Muscle of arm (tissue), 14 donors: ENCODE measurements at places on chromosomes 2 and 18.
A peak's percentile ranks its signal among the peaks of the same experiment; 100 is the strongest.

- peak; percentile 42 for DNase-seq
Observed at GRCh38 chr18:58993260-58993659, 128.6 kb downstream of the ZNF532 start.

GRCh38 chr2:228048838-228049490, 132.5 kb downstream of the SPHKAP start:
- peak; percentile 53 for DNase-seq

DNA sequence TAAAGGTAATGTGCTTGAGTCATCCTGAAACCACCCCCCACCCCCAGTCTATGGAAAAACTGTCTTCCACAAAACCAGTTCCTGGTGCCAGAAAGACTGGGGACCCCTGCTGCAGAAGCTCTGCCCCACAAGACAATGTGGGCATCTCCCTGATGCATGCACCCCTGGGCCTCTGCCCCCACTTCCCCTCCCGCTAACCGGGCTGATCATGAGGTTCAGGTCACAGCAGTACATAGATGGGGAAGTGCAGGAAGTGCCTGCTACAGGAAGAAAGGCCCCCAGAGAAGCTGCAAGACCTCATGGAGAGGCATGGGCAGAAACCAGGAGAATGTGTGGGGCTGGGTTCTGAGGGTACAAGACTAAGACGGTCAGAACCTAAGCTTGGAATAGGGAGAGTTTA, 243.4 kb upstream of the ID2 start:
- DNase-seq: no peak

- DNase-seq: peak; percentile 48
Observed at GRCh38 chr2:46645681-46646162, 166.4 kb downstream of the TMEM247 start.

DNA sequence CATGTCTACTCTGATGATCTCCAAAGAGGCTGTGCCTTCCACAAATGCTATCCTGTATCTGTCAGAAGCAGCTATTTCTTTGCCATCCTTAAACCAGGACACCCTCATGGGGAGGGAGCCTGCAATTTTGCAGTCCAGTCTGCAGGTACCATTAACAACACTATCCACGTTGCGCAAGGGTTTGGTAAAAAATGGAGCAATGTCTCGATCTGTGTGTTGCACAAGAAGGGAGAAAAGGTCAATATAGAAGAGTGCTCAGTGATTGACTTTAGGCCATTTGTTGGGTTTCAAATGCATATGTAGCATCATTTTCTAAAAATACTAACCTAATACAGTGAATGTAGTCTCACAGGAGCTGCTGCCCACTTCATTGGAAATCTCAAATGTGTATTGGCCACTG, 74.3 kb downstream of the TTN start:
- no peak for DNase-seq

GRCh38 chr2:230932556-230933511, 7.8 kb upstream of the GPR55 start:
- DNase-seq: peak; percentile 47

- no peak for DNase-seq
Observed at GRCh38 chr2:191350826-191351225, 105.6 kb downstream of the MYO1B start.

GRCh38 chr2:215930505-215931253, 82.7 kb downstream of the MREG start:
- no peak for DNase-seq

- no peak for DNase-seq
Observed at GRCh38 chr2:224036731-224037361, 2.2 kb downstream of the SERPINE2 start.

DNA sequence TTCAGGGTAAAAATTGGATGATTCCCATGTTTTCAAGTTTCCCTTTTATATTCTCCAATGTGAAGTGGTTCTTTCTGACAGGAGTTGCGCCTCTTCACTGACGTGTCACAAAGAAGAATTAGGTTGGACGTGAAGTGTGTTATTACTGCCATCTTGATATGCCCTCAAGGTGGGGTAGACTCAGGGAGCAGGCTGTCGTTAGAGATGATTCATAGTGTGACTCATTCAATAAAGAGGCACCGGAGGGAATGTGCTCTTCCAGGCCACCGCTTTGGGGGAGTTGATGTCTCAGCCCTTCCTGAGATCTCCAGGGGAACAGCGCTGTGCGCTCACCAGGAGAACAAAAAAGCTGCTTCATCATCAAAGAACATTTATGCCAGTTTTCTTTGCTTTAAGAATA, 3.6 kb upstream of the DGKD start:
- no peak for DNase-seq

DNA sequence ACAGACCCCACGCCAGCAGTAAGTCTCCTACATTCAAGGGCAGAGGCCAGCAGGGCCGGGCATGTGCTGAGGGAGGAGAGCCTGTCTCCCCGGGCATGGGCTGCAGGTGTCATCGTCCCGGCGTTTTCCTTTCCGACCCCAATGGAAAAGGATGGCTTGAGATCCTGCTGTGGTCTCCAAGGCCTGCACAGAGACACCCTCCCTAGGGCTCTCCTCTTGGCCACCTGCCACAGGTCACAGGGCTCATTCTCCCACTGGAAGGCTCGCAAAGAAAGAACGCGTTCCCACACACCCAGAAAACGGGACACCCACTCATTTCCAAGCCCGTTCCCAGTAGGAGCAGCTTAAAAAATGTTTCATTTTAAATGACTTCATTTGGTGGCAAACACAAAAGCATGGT, 41.0 kb downstream of the DIPK1C start:
- no peak for DNase-seq

DNA sequence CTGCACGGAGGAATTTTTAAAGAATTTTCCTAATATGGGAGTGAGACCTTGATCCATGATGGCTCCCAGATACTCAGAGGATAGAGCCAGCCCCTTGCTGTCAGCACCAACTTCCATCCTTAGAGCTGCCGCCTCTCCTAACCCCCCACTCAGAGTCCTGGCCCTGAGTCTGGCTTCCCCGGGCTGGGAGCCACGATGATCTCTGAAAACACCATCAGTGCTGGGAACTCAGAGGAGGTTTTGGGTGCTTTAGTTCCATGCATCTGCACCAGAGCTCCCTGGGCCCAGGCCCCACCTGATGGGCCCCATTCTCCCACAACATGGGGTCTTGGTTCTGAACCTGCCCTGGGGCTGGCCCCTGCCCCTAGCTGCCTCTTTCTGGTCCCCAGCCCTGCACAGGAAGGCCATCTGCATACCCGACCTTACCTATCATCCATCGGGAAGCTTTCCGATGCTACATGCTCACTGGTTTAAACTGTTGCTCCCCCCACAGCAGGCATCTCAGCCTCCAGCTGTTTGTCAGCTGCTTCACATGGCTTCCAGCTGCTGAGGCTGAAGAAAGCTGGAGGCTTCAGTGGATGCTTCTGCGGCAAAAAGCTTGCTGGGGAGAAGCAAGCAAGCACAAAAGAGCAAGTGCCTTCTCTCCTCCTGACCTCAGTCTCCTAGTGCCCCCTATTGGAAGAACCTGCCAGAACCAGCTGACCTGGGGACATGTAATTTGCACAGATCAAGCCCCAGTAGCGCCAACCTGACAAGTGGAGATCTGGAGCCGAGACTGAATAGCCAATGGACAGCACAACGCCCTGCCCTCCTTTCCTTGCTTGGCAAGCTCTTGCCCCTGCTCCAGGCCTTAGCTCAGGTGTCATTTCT, 24.2 kb upstream of the RHOB start:
- DNase-seq: no peak

GRCh38 chr18:57287766-57288165, 64.6 kb upstream of the ST8SIA3 start:
- DNase-seq: no peak

DNA sequence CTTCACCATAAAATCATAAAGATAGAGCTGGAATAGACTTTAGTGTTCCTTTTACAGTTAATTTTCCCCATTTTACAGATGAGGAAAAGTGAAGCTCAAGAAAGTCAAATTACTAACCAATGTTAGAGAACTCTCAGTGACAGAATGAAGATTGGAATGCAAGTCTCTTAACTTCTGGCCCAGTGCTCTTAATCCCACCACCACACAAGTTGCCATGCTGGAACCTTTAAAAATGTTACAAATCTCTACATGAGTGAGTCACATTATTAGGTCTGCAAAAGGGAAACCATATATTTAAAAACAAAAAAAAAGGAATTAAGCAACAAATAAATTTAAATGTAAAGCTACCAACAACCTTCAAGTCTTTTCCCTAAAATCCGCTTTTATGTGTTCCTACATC, 3.5 kb downstream of the NCKAP1 start:
- no peak for DNase-seq

DNA sequence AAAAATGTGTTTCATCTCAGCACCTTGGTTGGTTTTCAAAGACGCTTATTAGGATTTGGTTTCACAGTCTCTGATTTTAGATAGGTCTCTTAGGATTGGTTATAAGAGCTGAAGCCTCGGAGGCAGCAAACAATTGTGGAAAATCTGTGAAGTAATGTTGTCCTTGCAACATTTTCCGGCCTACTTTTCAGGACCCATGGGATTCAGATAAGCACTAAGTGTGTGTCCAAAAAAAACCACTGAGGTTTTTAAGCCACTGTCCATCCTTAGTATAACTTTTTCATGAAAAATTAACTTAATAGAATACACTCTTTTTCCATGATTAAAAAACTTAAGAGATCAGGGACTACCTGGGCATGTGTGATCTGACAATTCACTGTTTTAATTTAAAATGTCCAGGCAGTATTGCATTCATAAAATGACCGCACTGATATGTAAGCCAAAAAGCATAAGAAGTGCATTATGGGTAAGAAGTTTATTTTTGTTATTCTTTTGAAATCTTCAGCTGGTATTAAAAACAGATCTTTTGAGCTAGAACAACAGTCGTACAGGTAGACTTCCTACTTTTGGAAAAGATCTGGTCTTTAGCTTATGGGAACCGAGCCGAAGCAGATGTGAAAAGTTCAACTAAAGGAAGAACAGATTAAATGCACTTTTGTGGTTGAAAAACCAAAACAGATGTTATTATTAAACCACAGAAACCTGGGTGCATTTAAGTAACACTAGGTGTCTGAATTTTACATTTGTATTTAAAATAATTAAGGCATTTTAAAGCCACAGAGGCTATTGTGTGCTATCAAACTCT, 479.4 kb upstream of the ZEB2 start:
- DNase-seq: peak; percentile 65

DNA sequence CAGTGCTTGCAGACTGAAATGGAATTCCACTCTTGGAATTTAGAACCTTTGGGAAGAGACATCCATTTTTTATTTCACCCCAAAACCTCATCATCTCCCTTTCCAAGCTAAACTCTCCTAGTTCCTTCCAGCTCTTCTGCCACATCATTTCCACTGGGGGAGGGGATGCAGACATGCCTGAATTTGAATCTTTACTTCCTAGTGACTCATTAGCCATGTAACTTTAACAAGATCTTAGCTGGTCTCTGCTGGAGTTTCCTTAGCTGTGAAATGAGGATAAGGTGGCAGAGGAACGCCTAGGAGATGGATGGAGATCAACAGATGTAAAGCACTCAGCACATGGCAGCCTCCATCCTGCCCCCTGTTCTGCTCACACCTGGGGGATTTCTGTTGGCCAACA, 266.8 kb downstream of the EN1 start:
- no peak for DNase-seq

DNA sequence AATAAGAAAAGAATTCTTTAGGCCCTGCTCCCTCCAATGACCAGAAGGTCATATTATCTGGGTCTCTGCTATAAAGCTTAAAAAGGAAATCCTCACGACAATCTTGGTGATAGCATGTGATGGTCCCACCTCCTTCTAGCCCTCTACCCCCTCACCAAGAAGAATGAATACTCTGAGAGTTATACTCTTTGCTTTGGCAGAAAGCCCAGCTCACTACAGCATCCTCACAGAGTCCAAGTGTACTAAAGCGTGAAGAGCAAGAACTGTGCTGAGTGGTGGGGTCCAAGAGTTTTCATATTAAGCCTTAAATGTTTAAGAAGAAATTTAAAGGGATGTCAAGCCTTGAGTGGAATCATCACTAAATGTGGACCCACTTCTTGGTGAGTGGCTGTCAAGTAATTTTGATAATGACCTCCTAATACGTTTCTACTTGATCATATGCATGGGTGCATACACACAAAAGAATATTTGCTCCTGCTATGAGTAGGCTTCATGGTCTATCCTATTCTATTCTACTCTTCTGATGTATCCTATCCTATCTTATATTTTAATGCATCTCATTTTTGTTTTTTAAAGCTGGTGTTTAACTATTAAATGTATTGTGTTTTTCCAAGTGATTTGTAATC, 16.5 kb upstream of the SERPINB7 start:
- no peak for DNase-seq

- no peak for DNase-seq
Observed at GRCh38 chr2:73072416-73072815, 904 bp upstream of the SFXN5 start.

DNA sequence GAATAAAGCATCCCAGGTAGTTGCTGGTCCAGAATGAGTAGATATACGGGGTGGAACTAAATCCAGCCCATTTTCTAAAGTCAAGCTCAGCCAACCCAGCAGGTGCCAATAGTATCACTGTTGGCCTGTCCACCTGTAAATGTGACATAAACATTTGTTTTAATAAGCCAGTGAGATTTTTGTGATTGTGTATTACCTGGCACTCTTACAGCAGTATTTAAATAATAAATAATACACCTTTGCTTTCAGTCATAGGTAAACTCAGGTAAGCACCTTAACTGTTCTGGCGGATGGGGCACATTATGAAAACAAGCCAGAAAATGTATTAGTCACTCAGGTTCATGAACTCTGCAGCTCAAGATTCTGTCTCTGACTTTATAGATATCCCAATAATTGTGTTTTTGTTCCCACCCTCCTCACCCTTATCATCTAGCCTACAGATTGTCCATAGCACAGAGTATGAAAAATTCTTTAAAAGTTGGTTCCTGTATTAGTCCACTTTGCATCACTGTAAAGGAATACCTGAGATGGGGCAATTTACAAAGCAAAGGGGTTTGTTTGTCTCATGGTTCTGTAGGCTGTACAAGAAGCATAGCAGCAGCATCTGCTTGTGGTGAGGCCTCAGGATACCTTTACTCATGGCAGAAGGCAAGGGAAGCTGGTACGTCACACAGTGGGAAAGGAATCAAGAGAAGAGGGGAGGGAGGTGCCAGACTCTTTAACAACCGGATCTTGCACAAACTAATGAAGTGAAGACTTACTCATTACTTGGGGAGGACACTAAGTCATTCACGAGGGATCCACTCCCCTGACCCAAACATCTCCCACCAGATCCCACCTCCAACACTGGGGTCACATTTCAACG, 73.0 kb upstream of the CYRIA start:
- no peak for DNase-seq

DNA sequence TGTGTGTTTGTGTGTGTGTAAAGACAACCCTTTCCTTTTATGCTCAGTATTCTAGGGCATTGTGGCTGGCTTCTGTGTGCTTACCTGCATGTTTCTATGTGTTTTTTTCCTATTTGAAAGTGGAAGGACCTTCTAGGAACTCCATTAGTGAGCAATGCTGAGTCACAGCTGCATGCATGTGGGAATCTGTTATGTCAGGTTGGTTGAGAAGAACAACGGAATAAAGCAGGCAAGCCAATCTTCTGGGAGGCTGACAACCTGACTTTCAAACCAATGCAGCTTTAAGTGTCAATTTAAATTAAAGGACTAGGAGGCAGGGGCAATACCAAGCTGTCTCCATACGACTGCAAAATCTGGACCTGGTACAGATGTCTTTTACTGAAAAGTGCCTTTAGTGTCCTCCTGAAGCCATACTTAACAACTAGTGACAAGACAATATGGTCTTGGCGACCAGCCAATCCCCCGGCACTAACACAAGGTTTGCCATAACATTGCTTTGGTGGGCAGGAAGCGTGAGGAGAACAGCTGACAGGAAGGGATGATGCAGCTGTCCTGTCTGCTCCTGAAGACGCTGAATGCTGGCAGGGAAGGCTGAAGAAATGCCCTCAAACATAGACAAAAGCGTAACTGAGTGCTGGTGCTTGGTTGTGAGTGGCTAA, 514.7 kb upstream of the CDH7 start:
- no peak for DNase-seq
